CD4-positive, alpha-beta T cell treated with Interleukin-10 for 1 hour (primary cell): ENCODE measurements at places on chromosomes 5 and 9.

DNA sequence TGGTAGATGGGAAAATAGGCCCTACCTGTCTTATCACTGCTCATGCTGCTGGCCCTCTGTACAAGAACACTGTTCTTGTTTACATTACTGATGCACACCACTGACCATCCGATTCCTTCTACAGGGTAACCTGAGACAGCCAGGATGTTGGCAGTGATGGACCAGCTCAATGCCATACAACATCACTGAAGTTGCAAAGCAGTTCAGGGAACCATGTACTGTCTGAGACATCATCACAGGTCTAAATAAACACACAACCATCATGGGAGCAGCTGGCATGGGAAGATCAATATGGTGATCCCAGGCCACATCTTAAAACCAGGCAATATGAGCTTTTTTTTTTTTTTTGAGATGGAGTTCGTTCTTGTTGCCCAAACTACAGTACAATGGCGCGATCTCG, 59.0 kb downstream of the IARS1 start:
- DNase-seq, result no peak

DNA sequence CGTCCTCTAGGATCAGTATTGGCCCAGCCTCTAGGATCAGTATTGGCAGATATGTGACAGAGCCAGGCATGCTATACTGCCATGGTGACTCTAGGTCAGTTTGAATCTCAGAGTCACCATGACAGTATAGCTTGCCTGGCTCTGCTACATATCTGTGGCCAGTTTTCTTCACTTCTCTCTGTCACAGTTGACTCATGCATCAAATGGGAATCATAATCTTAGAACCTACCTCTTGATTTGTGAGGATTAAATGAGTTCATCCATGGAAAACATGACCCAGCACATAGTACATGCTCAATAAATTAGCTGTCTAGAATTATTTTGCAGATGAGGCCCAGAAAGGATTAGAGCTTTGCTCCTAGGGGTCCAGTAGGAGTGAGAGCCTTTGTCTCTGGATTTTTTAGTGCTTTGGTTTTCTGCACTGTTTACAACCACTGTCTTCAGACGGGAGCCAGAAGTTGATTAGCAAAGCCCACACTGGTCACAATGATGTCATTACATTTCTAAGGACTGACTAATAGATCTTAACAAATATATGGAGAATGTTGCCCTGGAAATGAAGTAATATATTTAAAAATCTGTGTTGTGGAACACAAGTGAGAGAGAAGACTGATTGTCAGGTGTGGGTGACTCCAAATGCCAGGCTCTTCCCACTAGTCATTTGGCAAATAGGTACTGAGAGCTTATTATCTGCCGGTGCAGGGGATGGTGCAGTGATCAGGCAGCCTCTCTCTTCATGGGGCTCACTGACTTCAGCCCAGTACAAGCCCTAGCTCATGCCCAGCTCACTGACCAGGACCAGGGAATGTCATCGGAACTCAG, 76.0 kb downstream of the COL15A1 start:
- no peak for DNase-seq

GRCh38 chr5:31364881-31365636, 166.8 kb downstream of the DROSHA start:
- DNase-seq, result no peak

GRCh38 chr9:112028242-112029221, 131.9 kb downstream of the UGCG start:
- DNase-seq, result peak; percentile 18

- DNase-seq, result no peak
Observed at GRCh38 chr5:117889596-117889995, 1098.8 kb downstream of the DTWD2 start.

DNA sequence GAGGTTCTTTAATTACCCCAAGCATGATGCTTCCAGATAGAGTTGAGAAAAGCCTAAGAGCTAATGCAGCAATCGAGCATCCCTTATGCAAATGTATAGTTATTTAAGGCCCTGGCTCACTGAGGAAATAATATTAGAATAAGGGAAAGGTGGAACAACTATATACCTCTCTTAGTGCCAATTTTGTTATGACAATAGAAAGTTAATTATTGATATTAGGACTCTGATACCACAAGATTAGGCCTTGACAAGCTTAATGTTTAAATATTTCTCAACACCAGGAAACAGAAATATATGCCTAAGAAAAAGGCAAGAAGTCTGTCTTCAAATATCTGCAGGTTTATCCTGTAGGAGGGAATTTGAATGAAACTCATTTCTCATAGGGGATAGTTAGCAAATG, 371.0 kb downstream of the PRELID2 start:
- no peak for DNase-seq

- no peak for DNase-seq
Observed at GRCh38 chr5:135181653-135182052, 147.6 kb upstream of the PITX1 start.

DNA sequence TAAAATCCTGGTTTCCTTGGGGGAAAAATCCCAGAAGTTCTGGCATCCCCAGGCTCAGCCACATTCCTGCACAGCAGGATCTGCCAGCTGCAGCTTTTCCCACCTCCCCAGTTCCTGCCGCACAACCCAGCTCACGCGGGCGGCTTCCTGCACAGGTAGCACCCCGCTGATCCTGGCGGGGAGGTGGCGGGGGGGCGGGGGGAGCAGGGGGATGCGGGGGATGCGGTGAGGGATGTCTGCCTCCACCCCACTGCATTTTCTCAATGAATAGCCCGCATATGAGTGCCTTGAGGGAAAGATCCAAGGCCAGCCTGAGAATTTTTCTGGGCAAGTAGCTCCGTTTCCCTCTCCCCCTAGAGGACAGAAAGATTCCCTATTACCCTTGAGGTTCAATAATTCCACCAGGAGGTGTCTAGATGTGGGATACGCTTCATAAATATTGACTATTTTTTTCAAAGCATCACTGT, 21.1 kb downstream of the GFPT2 start:
- no peak for DNase-seq

- DNase-seq, result no peak
Observed at GRCh38 chr9:93585695-93586094, 9.3 kb downstream of the PHF2 start.

- DNase-seq, result no peak
Observed at GRCh38 chr9:18015116-18015515, 436.2 kb downstream of the SH3GL2 start.

- no peak for DNase-seq
Observed at GRCh38 chr5:51559339-51559738, 176.1 kb downstream of the ISL1 start.

DNA sequence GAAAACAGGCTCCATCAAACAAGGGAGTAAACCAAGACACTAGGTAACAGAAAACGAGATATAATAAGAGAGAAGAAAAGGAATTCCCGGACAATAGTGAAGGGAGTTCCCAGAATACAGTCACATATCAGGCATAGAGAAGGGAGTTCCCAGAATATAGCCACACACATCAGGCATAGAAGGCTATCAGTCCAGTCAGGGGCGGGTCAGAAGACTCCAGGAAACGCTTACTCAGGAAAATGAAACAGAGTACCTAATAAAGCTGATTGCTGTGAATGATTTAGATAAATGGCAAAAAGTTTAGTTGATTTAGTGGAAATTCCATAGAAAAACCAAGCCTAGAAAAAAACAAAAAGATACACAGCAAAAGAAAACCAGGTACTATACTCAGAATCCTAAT, 4.9 kb downstream of the TOMM5 start:
- no peak for DNase-seq
